Activated T-helper 2 cell treated with anti-CD3 and anti-CD28 coated beads, Interferon-gamma antibody, Interleukin-2, Interleukin-4, amounts not matched to agents 10 μg/mL and 5 μg/mL and 100 μg/mL, durations not matched to agents 14 hours and 24 hours and 36 hours (primary cell): ENCODE measurements at places on chromosomes 4 and X. TPM values are rescaled to one million over a fixed set of nuclear protein-coding genes. Genes with fewer than 3 reads are reported as not detected.
A peak's percentile ranks its signal among the peaks of the same experiment; 100 is the strongest.

DNA sequence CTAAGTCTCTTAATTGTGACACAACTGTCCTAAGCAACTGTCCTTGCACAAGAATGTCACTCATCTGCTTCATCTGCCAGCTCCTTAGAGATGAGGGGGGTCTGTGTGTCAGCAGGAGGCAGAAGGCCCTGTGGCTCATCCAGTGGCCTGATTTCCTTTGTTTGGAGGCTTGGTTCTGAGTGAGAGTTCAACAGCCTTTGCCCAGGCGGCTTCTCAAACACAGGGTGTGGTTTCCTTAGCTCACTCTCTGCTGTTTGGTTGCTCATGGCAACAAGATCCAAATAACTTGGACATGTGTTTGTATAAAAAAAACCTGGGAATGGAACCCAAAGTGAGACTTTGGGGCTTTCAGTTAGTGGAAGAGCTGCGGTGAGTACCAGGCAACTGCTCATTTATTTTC lies 46.6 kb downstream of the MAP7D3 start:
- H3K27ac ChIP-seq, result no peak overlapping the region
- peaks cover 3% of the 10 kb centered on the region for H3K36me3 ChIP-seq
- no peak overlapping the region for H3K4me3 ChIP-seq
- no peaks in the 10 kb centered on the region for H3K27me3 ChIP-seq
- H3K4me1 ChIP-seq, result peaks cover 29% of the 10 kb centered on the region

The F9 gene
- total RNA-seq, result not detected in 2 replicates

DNA sequence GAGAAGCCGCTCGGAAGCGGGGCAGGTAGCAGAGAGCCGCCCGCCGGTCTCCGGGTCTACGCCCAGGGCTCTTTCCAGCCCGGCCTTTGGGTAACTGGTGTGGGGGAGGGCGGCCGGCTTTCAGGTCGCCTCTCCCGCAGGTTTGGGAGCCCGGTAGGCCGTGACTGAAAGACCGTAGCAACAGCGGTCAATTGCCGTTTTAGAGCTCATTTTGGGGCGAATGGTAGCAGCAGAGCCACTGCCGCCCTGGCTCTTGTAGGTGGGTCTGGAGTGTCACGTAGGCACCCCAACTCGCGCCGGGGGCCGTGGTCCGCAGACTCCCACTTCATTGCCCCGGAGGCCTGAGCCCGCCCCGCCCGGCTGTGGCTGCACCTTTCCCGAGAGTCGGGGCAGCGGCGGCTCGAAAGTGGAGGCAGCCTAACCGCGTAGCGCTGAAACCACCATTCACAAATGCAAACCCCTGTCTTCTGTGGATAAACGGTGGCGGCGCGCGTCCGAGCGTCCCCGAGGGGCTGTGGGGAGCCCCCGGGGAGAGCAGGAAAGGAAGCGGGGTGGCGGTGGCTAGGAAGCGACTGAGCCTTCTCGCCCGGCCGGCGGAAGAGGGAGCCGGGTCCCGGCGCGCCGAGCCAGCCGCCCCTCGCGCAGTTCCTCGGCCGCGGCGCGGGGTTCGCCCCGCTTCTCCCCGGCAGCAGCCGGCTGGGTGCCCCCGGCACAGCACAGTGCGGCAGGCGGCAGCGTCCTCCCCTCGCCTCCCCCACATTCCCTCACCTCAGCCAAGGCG lies 2185.1 kb upstream of the TENM3 start:
- no peak overlapping the region for H3K27ac ChIP-seq
- H3K4me1 ChIP-seq, result peaks cover 5% of the 10 kb centered on the region
- H3K36me3 ChIP-seq, result no peaks in the 10 kb centered on the region
- no peak overlapping the region for H3K4me3 ChIP-seq
- H3K27me3 ChIP-seq, result peaks cover 36% of the 10 kb centered on the region

GRCh38 chrX:41406201-41406600 lies 40.9 kb upstream of the NYX start:
- H3K4me3 ChIP-seq, result no peak overlapping the region
- H3K36me3 ChIP-seq, result no peaks in the 10 kb centered on the region
- no peaks in the 10 kb centered on the region for H3K27me3 ChIP-seq
- peaks cover 5% of the 10 kb centered on the region for H3K4me1 ChIP-seq
- no peak overlapping the region for H3K27ac ChIP-seq

The DSPP gene
- total RNA-seq, result not detected in 2 replicates

- H3K4me3 ChIP-seq, result peak overlapping the region; percentile 92
- H3K27me3 ChIP-seq, result peaks cover 5% of the 10 kb centered on the region
- H3K36me3 ChIP-seq, result no peaks in the 10 kb centered on the region
- peaks cover 7% of the 10 kb centered on the region for H3K4me1 ChIP-seq
- H3K27ac ChIP-seq, result peak overlapping the region; percentile 86
- no peak for DNase-seq
Measured at GRCh38 chr4:74397748-74398426, 32.9 kb downstream of the EREG start.

DNA sequence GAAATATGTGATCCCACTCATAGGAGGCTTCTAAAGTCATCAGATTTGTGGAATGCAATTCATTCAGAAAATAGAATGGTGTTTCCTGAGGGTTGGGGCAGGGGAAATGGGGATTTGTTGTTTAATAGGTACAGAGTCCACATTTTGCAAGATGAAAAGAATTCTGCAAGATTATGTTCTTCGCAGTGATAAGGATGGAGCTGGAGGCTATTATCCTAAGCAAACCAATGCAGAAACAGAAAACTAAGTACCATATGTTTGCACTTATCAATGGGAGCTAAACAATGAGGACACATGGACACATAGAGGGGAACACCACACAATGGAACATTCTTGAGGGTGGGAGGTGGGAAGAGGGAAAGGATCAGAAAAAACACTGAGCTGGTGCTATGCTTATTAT lies 144.3 kb upstream of the NLGN4X start:
- H3K4me3 ChIP-seq, result no peak overlapping the region
- no peak overlapping the region for H3K27ac ChIP-seq
- H3K36me3 ChIP-seq, result no peaks in the 10 kb centered on the region
- DNase-seq, result no peak
- no peaks in the 10 kb centered on the region for H3K4me1 ChIP-seq

DNA sequence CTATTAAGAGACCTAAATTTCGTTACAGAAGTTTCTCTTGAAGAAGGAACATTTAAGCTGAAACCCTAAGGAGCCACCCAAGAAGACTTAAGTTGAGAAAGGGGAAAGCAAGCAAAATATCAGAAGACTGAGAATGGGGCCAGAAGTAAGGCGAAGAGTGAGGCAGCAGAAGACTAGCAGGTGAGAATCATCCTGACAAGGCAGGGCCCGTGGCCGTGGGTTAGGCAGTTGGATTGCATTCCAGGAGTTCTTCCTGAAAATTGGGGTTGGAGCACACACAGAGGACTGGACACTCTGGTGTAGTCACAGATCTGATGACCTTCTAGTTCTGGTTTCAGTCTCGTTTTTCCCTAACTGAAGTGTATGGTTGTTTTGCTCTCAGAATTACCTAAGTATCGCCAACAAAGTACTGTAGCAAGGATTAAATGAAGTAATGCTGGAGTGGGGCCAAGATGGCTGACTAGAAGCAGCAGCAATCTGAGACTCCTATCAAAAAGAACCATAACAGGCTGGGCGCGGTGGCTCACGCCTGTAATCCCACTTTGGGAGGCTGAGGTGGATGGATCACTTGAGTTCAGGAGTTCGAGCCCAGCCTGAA lies 94.4 kb upstream of the GUCY1A1 start:
- peaks cover 10% of the 10 kb centered on the region for H3K27me3 ChIP-seq
- no peaks in the 10 kb centered on the region for H3K36me3 ChIP-seq
- H3K4me3 ChIP-seq, result no peak overlapping the region
- peaks cover 5% of the 10 kb centered on the region for H3K4me1 ChIP-seq

The TBX22 gene
- total RNA-seq, result not detected in 2 replicates

The ADH4 gene
- total RNA-seq, result not detected in 2 replicates

The CT45A1 gene
- total RNA-seq, result not detected in 2 replicates

- H3K4me1 ChIP-seq, result no peaks in the 10 kb centered on the region
- no peaks in the 10 kb centered on the region for H3K36me3 ChIP-seq
- H3K27ac ChIP-seq, result no peak overlapping the region
- H3K27me3 ChIP-seq, result peaks cover 8% of the 10 kb centered on the region
Measured at GRCh38 chr4:2347190-2347589, 71.3 kb downstream of the ZFYVE28 start.

DNA sequence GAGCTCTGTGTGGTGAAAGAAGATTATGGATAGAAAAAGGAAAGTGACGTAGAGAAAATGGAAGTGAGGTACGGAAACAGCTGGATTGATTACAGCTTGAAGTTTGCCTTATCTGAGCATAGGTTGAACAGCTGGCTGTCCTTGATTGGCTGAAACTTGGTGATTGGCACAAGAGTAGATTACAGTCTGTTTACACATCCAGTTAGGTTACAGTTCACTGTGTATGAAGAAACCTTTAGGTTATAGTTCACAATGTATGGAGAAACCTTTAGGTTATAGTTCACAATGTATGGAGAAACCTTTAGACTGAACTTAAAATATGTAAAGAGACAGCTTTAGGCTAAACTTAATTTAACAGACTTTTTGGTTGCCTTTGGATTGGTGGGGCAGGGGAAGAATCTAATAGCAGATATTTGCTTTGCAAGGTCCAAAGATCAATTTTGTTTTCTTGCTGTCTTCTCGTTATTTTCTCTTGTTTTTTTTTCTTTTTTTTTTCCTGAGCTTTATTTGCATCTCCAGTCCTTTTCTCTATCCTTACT lies 15.6 kb upstream of the ART3 start:
- no peak for DNase-seq
- H3K27ac ChIP-seq, result peak overlapping the region; percentile 62
- peaks cover 60% of the 10 kb centered on the region for H3K4me1 ChIP-seq
- H3K27me3 ChIP-seq, result no peaks in the 10 kb centered on the region

DNA sequence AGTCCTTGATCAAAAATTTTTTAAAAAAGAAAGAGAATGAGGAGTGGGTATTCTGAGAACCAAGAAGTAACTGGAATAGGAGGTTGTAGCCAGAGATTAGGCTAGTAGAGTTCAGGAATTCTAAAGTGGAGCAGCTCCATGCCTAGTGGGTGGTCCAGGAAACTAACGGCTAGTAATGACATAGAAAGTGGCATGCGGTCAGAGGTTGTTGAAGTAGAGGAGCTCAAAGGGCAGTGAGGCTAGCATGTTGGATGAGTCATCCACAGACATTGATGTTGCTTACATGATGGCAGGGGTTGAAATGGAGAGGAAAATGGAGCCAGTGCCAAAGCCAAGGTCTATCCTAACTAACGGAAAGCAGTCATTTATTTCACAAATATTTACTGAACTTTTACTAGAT lies 42.1 kb downstream of the TEX13B start:
- H3K4me3 ChIP-seq, result no peak overlapping the region
- no peaks in the 10 kb centered on the region for H3K4me1 ChIP-seq
- peaks cover 4% of the 10 kb centered on the region for H3K27me3 ChIP-seq
- H3K27ac ChIP-seq, result no peak overlapping the region
- no peak for DNase-seq

GRCh38 chr4:88570001-88570400 lies 22.3 kb upstream of the HERC3 start:
- H3K27ac ChIP-seq, result no peak overlapping the region
- no peak overlapping the region for H3K4me3 ChIP-seq
- peaks cover 17% of the 10 kb centered on the region for H3K27me3 ChIP-seq
- H3K4me1 ChIP-seq, result no peaks in the 10 kb centered on the region

The NHS gene
- total RNA-seq, result 3.8 and 8.3 TPM in 2 replicates

DNA sequence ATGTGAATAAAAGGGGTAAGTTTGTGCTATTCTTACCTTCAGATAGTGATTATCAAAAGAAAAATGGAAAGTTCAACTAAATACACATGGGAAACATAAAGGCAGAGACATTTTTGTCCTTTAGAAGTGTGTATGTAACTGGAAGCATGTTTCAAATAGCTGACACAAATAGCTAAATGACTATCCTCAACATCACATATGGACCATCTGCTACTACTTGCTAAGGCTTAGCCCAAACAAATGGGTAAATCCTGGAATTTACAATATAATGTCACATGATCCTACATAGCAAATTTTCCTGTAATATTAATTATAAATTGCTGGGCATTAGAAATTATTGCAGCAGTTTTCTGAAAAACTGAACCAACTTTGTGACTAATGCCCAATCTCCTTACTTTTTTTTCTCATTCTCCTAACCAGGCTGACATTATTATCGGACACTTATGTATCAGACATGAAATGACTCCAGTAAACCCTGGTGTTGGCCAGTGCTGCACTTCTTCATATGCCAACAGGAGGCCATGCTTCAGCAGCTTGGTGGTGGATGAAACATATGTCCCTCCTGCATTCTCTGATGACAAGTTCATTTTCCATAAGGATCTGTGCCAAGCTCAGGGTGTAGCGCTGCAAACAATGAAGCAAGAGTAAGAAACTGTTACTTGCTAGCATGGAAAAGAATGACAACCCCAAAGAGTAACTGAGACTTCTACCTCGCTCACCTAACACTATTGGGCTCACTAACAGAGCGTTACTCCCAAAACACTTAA lies 16.1 kb downstream of the AFP start:
- H3K27me3 ChIP-seq, result no peaks in the 10 kb centered on the region
- no peak for DNase-seq
- no peaks in the 10 kb centered on the region for H3K36me3 ChIP-seq
- no peaks in the 10 kb centered on the region for H3K4me1 ChIP-seq
- no peak overlapping the region for H3K27ac ChIP-seq
- H3K4me3 ChIP-seq, result no peak overlapping the region

DNA sequence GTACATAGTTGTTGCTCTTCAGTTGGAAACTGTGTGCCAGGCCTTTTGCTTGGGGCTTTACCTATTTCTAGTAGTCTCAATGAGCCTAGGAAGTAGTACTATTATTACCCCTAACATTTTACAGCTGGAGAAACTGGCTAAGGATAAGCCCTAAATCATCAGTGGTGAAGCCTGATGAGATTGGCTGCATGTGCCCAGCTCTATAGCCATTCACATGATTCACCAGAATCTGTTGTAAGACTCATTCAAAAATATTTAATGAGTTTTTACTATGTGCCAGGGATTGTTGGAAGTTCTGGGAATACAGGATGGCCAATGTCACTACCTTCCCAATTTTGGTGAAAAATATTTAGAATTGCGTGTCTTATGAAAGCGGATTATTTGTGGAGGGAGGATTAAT lies 2.8 kb downstream of the KIT start:
- peaks cover 61% of the 10 kb centered on the region for H3K27me3 ChIP-seq
- no peak overlapping the region for H3K27ac ChIP-seq
- no peak overlapping the region for H3K4me3 ChIP-seq
- DNase-seq, result no peak
- H3K4me1 ChIP-seq, result peaks cover 8% of the 10 kb centered on the region
- no peaks in the 10 kb centered on the region for H3K36me3 ChIP-seq

- H3K36me3 ChIP-seq, result no peaks in the 10 kb centered on the region
- DNase-seq, result no peak
- no peak overlapping the region for H3K27ac ChIP-seq
Measured at GRCh38 chr4:185138161-185138560, 4.9 kb upstream of the SLC25A4 start.

GRCh38 chr4:41435510-41435909 lies 102.4 kb upstream of the LIMCH1 start:
- DNase-seq, result no peak
- H3K27ac ChIP-seq, result no peak overlapping the region
- H3K36me3 ChIP-seq, result no peaks in the 10 kb centered on the region

The MAGEE2 gene
- total RNA-seq, result not detected in 2 replicates

The CDS1 gene
- not detected in 2 replicates for total RNA-seq
